ENCODE measurements at places on chromosomes 1 and 21.

GRCh38 chr1:3021801-3022401 lies 634 bp downstream of the ACTRT2 start:
- no peak for DNase-seq

DNA sequence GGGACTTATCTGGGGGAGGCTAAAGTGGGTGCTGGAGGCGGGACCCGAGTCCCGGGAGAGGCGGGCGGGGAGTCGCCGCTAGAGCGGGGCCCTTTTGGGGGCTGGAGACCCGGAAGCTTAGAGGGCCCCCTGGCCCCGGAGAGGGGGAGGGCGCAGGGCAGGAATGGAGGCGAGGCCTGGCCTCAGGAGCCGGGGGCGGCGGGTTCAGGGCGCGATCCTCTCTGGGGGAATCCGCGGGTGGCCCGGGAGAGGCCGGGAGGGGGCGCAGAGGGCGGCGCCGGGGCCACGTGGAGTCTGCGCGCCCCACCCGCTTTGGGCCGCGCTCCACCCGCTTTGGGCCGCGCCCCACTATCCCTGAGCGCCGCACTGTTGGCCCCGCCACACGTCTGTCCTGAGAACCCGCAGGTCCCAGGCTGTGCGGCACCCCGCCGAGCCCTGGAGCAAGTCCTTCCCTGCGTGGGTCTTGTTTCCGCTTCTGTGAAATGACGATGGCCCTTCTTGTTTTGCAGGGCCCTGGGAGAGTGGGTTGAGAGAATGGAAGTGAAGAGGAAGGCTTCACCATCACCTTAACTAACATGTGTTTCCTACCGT lies 84.4 kb downstream of the NKAIN1 start:
- DNase-seq, result peak; percentile 16

DNA sequence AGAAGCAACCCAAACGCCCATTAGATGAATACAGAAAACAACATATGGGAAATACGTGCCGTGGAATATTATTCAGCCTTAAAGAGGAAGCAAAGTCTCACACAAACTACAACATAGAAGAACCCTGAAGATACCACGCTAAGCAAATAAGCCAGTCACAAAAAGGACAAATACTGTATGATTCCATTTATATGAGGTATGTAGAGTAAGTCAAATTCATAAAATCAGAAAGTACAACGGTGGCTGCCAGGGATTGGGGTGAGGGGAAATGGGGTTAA lies 54.2 kb downstream of the SIPA1L2 start:
- no peak for DNase-seq

GRCh38 chr1:200464784-200465400 lies 55.1 kb upstream of the ZNF281 start:
- DNase-seq, result no peak

DNA sequence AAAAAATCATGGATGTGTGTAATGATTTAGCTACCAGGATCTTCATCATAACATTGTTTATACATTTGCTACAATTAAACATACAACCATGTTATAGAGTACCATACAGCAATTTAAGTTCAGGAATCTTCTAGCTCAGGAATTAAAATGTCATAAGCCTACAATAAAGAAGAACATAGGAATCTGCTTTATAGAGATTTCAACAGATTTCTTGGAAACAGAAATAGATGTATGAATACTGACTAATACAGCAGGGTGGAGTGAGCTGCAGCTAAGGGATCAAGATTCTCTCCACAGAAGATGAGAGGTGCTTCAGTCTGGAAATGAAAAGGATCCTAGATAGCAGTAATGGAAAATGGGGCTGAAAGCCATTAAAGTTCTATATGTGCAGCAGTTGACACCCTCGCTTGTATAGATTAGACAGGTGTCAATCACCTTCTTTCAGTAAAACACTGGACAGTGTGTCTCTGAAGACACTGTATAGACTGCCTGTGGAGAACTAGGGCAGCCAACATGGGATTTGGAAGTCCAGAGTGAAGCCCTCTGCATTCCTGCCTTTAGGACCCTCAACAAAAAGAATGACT lies 73.9 kb downstream of the DNTTIP2 start:
- DNase-seq, result no peak
